Left lung (tissue), 14 donors: ENCODE measurements at places on chromosomes 1 and 21. TPM values are rescaled to one million over a fixed set of nuclear protein-coding genes. Genes with fewer than 3 reads are reported as not detected.

FNDC10 gene
- polyA plus RNA-seq, result 1.2 TPM

SYPL2 gene
- 0.37 TPM for polyA plus RNA-seq

ADGRL4 gene
- polyA plus RNA-seq, result 12.2 TPM

SYT14 gene
- polyA plus RNA-seq, result 0.49 TPM

RAP1GAP gene
- polyA plus RNA-seq, result 46.1 TPM

ANKRD34A gene
- 1.1 TPM for polyA plus RNA-seq
